Effector CD4-positive, alpha-beta T cell (primary cell): ENCODE measurements at places on chromosomes 11 and 22.

DNA sequence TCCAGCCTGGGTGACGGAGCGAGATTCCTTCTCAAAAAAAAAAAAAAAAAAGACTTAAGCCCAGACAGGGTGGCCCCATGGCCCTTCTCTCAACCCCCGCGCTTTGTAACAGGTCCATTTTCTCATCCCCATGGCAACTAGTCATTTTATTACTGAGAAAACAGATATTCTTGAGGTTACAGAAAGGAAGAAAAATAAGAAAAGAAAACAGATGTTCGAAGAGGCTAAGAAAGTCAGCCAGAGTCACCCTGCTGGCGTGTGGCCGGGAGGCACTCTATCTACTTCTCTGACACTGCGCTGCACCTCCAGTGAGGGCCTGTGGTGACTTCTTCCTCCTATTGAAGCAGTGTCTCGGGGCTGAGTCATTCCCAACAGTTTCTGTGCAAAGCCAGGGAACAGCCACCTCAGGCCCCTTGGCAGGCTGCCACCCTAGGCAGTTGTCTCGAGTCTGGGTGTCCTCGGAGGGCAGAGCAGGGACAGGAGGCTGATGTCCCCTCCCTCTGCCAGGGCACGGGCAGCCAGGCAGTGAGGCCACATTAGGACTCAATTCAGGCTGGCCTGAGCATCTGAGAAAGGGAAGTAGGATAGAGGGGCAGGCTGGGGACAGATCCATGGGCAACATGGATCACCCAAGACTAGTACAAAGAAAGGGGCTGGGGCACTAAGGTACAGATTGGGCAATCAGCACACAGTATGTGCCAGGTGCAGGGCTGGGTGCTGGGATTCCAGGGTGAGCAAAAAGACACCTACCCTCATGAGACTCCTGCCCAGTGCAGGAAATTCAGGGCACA lies 16.4 kb upstream of the SYVN1 start:
- DNase-seq: no peak

DNA sequence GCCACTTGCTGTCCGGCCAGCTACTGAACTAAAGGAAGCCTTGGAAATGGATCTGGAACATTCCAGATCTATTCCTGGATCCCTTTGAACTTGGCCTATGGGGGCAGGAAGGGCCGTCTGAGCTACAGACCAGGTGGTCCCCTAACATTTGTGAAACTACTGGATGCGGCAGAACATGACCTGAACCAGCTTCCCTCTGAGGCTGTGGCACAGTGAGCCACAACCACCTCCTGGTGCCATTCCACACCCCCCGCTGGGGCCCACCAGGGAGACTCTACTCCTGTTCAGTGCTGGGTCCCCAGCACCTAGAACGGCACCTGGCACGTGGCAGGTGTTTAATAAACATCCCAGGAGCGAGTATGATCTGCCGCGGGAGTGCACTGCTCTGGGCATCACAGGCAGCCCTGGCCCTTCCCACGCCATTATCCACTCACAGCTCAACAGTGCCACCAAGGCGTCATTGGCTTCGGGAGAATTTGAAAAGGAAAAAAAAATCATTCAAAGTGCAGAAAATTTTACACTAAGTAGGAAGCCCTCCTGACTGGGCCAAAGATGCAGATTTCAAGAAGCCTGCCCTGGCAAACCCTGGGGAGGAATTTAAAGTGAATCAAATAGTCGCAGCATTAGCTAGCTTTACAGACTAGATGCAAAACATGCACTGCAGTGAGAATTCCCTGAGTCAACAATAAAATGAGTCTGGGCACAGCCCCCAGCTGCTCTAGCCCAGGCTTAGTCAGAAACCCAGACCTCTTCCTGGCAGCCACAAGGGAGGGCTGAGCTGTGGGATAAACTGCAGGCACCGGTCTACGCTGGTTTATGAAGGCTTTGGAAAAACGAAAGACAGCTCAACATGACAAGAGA lies 14.3 kb upstream of the EFCAB6 start:
- no peak for DNase-seq

- no peak for DNase-seq
Measured at GRCh38 chr11:95121698-95122097, 32.1 kb downstream of the ENDOD1 start.

GRCh38 chr22:20204311-20204710 lies 53.5 kb upstream of the CCDC188 start:
- DNase-seq: no peak

GRCh38 chr11:46429717-46430116 lies 38.1 kb upstream of the CHRM4 start:
- DNase-seq: no peak

DNA sequence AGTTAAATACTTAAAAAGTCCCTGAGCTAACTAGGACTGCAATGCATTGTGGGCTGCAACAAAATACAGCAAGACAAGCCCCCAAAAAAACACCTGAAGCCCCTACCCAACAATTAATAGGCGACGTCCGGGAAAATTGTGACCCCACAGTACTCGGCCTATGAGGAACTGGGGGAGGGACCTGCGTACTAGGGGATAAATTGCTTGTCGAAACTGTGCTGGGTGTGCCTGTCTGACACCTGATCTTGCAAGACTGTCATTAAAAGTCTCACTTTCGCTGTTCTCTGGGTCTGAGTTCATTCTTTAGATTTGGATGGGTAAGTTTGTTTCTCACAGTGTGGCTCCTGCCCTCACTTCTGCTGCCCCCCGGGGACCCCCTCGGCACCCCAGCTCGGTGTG lies 15.2 kb downstream of the TANGO2 start:
- no peak for DNase-seq

GRCh38 chr22:45073064-45073463 lies 63.3 kb upstream of the PHF21B start:
- DNase-seq: no peak

DNA sequence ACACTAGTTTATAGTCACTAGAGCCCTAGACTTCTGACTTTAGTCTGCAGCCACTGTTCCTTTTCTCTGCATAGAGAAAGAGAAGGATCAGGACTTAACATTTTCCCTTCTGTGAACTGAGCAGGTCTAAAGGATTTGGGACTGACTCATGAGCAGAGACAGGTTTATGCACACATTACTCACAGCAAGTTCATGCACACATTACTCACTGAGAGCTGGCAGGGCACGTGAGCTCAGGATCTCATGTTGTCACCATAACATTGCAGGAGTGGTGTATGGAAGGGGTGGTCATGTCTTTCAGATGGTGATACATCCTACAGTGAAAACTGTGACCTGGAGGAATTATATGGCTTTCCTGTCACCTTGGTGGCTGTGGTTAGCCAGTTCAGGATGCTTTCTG lies 56.4 kb downstream of the CEP164 start:
- DNase-seq: no peak

GRCh38 chr11:17591293-17591692 lies 44.2 kb downstream of the OTOG start:
- no peak for DNase-seq

- no peak for DNase-seq
Measured at GRCh38 chr22:48679656-48680555, 1147.8 kb downstream of the BRD1 start.

GRCh38 chr11:95453616-95454171 lies 222.7 kb upstream of the SESN3 start:
- DNase-seq: no peak

DNA sequence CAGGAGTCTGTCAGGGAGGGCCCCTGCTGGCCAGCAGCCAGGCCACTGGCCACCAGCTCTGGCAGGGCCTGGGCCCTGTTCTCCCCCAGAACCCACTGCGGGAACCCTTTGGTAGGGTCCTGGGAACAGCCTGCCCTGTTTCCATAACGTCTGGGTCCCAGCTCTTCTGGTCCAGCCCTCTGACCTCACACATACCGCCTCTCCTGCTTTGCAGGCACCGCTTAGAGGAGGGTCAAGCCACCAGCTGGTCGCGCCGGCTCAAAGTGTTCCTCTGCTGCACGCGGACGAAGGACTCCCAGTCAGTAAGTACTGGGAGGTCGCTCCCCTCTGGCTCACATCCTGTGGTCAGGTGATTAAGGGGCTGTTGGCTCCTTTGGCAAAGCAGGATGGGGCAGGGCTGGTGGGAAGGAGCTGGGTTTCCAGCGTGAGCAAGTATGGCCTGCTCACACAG lies 26.6 kb upstream of the MYRF start:
- no peak for DNase-seq

DNA sequence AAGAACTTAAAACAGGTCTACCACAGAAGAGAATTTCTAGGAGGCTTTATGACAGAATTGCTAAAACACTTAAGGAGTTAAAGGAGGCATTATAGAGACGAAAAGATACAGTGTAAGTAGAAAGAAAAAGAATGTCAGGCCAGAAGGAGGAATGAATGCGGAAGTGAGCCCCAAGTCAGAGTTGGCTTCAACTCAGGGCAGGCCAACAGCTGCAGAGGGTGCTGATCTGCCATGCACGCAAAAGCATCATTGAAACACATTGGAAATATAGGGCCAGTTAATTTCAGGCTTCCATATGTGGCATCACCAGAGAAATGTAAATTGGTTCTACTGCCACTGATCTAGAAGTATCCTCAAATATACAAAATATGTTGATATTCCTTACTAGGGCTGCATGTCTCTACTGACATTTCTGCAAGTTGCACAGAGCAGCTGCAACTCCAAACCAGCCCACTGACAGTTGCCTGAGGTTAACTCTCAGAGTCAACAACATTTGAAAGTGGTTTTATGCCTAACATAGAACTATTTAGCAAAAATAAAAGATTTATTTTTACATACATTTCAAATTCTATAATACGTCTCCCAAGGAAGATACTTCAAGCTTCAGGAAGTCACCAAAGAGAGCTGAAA lies 324.1 kb downstream of the C11orf87 start:
- no peak for DNase-seq

- DNase-seq: no peak
Measured at GRCh38 chr11:68053981-68054812, 15.4 kb downstream of the TCIRG1 start.

GRCh38 chr11:96188243-96189006 lies 154.6 kb downstream of the MAML2 start:
- no peak for DNase-seq

DNA sequence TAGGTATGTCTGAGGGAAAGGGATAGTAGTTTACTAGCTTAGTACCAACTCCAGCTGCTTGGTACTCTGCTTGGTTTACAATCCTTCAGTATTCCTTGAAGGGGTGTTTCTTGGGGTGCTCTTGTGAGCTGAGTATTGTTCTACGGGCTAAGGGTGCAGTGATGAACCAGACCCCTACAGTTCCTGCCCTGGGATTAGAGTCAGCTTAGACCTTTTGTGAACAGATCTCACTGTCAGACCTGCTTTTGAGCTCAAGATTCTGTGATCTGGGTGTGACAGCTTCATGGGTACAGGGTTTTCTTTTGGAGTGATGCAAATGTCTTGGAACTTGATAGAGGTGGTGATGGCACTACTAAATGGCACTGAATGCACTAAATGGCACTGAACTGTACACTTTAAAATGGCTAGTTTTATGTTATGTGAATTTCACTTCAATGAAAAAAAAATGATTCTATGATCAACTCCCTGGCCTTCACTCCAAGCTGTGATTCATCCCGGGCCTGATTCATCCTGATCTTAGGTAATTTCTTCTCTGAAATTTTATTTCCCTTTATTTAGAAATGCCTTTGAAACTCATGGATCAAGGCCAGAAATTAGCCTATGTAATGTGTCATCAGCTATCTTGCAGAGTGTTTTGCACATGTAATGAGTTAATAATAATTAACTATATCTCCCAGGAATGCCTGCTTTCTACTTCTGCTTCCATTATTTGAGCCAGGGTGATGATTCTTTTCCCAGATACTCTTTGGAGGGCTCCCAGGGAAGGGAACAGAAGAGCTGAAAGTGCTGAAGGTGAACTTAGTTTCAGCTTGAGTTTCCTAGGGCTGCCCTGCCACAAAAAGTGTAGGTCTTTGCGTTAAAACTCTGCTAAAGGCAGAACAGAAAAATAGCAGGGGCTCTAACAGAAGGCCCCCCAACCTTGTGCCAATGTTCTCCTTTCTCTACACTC lies 87.9 kb downstream of the NCAM1 start:
- DNase-seq: no peak
